ENCODE measurements at places on chromosomes 4 and X.

GRCh38 chr4:35252866-35253265, 991.4 kb downstream of the ARAP2 start:
- no peak for DNase-seq

DNA sequence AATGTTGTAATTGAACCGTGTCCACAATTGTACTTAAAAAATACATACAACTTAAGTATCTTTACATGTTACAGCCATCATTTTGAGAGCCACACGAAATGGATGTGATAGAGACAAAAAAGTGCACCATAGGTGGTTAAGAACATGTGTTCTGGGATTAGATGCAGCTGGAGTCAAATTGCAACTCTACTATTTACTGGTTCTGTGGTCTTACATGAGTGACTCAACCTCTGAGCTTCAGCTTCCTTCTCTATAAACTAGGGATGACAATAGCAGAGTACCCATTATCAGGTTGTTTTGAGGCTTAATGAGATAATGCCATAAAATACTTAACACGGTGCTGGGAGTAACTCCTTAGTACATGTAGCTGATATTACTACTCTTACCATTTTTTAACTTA, 130.4 kb downstream of the IDS start:
- DNase-seq: no peak

- no peak for DNase-seq
Measured at GRCh38 chrX:97389761-97390192, 506.1 kb downstream of the RPA4 start.

- DNase-seq: no peak
Measured at GRCh38 chr4:135244056-135244455, 1042.5 kb upstream of the PABPC4L start.

DNA sequence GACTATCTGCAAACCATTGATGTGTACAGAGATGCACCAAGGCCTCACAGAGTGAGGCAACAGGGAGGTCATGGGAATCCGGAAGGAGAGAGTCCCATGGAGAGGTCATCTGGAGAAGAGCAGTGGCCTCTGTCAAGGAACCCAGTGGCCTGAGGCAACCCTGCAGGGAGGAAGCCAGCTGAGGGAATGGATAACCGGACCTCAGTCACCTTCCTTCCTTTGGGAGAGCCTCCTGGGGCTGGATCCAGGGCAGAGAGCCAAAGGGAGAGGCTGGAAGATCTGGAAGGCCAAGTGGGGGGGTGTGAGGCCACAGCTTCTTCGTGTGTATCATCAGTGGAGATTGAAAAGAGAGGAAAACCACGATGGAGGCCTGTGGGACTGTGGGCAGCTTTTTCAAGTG, 24.3 kb upstream of the CD38 start:
- DNase-seq: no peak

- no peak for DNase-seq
Measured at GRCh38 chr4:121428721-121429120, 47.9 kb upstream of the QRFPR start.

DNA sequence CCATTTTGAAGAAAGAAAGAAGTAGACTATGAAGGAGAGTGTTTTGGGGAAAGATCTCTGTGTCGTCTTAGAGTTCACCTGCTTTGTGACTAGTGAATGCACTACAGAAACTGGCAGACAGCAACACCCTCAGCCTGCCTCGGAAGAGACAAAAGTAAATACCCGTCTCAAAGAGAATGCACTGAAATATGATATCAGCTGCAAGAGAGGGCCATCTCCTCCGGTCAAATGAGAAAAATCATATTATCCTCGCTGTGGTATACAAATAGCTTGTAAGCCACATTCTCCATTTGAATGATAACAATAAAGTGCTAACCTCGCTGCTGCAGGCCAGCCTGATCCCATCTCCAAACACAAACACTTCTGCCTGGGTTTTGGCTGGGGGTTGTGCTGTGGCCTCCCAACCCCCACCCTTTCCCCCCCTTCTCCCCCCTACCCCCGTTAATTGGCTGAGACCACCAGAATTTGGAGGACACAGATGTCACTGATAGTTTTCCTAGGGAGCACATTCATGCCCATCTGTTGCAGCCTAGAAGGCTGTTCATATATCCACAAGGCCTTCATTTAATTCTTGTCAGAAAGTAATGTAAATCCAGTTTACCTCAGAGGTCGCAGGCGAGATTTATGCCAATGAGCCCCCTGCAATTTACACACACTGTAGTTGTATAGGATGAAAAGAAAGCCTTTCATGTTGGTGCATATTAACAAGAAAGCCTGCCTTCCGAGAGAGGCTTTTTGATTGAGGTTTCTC, 46.3 kb downstream of the ALPK1 start:
- DNase-seq: no peak

DNA sequence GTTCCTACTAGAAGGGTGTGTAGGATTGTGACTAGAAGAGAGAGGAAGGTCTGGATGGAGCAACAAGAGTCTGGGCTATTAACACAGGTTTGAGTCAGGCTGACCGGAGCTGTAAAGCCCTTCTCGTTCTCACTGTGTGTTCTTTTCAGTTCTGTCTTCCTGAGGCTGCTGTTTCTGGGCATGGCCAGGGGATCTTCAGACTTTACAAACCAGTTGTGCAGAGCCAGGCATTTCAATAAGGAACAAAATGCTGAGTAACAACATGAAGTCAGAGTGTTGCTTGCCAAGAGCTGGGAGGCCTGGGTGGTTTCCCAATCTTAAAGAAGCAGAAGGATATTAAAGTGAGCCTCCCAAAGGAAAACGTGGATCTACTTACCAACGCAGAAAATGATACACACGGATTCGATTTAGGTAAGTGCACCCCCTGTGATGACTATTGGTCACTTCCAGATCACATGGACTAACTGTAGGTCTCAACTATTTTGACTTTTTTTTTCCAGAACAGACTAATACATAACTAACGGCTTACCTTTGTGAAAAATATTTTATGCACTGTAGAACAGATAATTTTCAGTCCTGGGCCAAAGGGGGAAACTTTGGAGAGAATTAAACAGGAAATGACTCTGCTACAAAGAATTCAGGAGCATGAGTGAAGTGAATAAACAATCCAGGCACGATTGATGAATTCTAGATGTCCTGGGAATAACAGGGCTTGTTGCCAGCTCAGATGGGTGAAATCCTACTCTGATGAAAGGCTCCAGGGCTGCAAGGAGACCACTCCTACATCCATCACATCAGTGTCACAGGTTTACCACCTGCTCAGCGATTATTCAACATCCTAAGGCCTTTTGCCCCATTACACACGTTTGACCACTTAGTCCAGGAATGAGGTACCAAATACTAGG, 94.5 kb downstream of the ANXA3 start:
- no peak for DNase-seq

GRCh38 chr4:184475096-184475461, 729 bp upstream of the IRF2 start:
- no peak for DNase-seq

GRCh38 chr4:2694691-2695090, 61.4 kb downstream of the TNIP2 start:
- no peak for DNase-seq

GRCh38 chr4:118279920-118280432, 72.8 kb downstream of the PRSS12 start:
- DNase-seq: no peak

- no peak for DNase-seq
Measured at GRCh38 chrX:119948381-119948780, 4.8 kb upstream of the NKAP start.

DNA sequence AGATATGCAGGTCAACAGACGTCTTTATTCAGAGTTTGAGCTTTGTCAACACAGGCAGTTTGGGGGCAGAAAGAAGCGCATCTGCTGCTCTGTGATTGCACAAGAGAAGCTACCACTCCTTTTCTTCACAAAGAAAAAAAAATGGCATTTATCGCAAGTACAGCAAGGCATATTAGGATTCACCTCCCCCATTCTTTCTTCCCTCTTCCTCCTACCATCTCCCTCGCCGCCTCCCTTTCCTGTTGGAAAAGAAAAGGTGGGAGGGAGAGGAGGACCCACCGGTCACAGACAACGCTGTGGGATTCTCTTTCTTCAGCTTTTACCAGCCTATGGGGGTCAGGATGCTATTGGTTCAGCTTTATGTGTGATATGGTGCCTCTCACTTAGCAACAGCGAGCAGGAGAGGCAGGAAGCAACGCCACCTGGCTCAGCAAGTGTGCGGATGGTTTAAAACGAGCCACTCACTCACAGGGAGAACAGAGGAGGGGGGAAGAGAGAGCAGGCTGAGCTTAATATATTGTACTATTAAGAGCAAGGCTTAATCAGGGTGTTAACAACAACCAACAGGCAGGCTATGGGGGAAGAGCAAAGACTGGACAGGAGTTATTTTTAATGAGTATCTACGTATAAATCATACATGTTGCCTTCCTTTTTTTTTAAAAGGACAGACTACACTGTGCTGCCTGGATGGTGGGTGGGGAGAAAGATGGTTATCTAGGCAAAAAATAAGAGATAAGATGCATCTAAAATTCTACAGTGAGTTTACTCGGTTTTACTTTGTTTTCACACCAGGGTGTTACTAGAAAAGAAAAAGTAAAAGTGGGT, 104.7 kb downstream of the MAML3 start:
- DNase-seq: no peak

DNA sequence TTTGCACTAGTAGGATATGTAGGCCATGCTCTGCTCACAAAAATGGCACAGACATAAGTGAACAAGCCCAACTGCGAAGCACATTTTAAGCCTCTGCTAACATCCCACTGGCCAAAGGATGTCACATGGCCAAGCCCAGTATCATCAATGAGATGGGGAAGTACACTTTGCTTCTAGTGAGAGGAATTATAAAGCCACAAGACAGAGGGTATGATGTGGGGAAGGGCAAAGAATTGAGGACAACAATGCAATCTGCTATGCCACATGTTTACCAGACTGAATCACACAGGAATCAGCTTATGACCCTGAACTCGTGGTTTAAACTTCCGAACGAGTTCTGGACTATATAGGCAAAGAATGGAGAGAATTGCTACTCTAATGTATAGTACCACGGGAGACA, 39.1 kb downstream of the SUPT20HL1 start:
- DNase-seq: no peak

- no peak for DNase-seq
Measured at GRCh38 chr4:85039526-85039925, 73.0 kb upstream of the WDFY3 start.

GRCh38 chr4:71664366-71664765, 119.5 kb downstream of the GC start:
- no peak for DNase-seq

DNA sequence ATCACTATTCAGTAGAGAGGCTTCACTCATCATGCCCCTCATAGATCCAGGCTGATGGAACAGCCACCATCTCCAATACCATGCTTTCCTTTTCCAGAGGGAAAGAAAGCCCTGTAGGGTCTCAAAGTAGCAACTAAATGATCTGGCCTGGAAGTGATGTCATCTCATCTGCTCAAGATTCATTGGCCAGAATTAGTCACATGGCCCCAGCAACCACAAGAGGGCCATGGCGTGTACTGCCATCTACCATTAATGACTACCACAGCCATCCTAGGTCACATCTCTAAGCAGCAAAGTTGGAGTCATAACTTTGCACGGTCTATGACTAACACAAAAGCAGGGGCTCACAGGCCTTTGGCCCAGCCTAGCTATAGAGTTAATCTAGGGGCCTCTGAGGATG, 194.8 kb downstream of the KIT start:
- DNase-seq: no peak

GRCh38 chr4:100189820-100190642, at the start of gene DDIT4L:
TSS of gene DDIT4L (minus strand) at chr4:100190468. CDS start at chr4:100189983, 485 bp downstream.
- DNase-seq: no peak

GRCh38 chr4:1445716-1446445, 39.6 kb upstream of the NKX1-1 start:
- no peak for DNase-seq

GRCh38 chr4:1772853-1773538, 20.1 kb upstream of the FGFR3 start:
- no peak for DNase-seq

- DNase-seq: no peak
Measured at GRCh38 chrX:357693-358471, 28.8 kb downstream of the PPP2R3B start.

GRCh38 chr4:38400946-38401345, 263.1 kb upstream of the KLF3 start:
- no peak for DNase-seq

DNA sequence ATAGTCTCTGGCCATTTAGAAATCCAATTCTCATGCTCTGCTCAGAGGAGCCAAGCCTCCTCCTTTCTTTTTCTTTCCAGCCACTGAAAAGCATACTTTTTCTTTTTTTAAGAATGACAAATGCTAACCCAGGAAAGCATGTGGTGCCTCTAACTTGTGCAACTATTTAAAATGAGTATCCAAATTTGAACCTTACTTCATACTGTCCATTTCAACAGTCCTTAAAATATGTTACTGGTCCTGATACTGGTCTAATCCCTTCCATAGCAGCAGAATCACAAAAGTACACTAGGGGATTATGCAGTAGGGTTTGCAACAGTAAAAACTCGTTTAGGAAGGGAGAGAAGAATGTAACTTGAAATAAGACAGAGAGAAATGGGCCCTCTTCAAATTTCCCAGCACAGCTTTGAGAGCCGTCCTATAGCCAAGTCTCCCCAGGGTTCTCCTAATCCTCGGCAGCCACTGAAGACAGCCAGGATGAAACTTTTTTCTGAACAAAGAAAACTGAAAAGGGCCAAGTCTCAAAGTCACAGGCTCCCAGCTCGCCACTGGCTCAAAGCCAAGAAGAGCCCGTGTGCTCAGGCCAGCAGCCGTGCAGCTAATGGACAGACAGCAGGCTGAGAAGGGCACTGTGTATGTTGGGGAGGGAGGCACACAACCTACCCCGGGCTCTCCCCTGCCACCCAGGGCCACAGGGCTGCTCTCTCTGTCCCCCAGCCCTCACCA, 39.5 kb downstream of the GPC4 start:
- DNase-seq: no peak

DNA sequence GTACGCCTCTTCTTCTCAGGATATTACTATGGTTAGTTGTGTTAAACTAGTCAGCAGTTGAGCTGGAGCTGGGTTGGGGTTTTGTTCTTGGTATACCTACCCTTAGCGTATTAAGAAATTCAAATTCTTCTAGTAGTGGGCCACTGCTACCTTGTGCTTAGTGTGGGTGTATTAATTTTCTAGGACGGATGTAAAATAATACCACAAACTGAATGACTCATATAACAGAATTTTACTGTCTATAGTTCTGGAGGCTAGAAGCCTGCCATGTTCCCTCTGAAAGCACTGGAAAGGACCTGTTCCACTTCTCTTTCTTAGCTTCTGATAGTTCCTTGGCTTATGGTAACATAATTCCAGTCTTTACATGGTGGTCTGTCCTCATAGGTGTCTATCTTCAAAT, 1274.7 kb downstream of the ADGRL3 start:
- DNase-seq: no peak

DNA sequence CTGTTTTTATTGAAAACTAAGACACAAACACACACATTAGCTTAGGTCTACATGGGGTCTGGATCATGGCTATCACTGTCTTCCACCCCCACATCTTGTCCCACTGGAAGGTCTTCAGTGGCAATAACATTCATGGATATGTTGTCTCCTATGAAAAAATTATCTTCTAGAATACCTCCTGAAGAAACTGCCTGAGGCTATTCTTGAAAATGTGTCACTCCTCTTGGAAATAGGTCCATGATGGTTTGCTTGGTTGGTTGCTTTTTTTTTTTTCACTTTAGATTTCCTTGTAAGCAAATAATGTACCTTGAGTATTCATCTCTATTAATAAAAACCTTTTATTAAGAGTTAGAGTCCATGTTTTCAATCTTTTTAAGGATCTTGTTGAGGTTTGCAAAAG, 195.3 kb upstream of the PDE5A start:
- no peak for DNase-seq

Data from NT2/D1 (cell line).